ENCODE measurements at places on chromosomes 11 and 22. TPM values are rescaled to one million over a fixed set of nuclear protein-coding genes. Genes with fewer than 3 reads are reported as not detected.

DNA sequence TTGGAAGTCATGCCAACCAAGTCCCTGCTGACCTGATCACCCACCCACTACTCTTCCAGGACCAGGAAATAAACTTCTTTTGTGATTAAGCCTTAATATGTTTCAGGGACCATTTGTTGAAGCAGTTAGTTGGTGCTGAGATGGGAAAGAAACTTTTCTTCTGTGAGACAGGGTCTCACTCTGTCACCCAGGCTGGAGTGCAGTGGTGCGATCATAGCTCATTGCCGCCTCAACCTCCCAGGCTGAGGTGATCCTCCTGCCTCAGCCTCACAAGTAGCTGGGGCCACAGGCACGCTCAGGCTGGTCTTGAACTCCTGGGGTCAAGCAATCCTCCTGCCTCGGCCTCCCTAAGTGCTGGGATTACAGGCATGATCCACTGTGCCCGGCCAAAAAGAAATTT is 10.6 kb downstream of the SUSD2 start:
- no peak overlapping the region for H3K4me3 ChIP-seq
- no peaks in the 10 kb centered on the region for H3K27me3 ChIP-seq
- H3K4me1 ChIP-seq, result peaks cover 23% of the 10 kb centered on the region
- DNase-seq, result no peak
- peaks cover 2% of the 10 kb centered on the region for H3K36me3 ChIP-seq
- no peak overlapping the region for H3K27ac ChIP-seq

DNA sequence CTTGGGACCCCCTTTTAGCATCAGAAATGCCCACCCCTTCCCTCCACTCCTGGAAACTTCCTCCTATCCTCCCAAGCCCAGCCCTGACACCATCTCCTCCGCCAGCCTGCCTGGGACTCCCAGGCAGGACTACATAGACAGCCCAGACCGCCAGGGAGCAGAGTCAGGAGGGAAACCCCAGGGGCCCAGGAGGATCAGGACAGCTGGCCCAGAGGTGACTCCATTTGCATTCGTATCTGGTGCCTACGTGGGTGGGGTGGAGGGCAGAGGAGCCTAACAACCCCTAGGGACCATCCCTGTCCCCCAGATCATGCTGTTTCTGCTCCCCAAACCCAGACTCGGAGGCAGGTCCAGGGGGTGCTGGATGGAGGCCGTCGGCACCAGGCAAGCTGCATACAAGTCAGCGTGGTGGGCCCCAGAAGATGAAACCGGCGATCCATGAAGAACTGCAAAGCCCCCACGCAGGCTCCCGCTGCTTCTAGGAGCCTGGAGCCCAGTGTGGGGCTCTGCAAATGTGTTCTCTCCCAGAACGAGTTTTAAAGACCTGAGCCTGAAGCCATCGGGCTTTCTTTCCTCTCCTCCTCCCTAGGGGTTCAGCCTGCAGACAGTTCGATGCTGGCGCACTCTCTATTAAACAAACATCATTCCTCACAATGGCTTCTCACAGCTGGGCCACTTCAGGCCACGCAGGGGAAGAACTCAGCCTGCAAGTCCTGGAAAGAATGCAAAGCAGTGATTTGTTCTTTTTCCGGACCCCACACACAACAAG is 1506.8 kb downstream of the BRD1 start:
- H3K27me3 ChIP-seq, result no peaks in the 10 kb centered on the region
- H3K36me3 ChIP-seq, result no peaks in the 10 kb centered on the region
- DNase-seq, result no peak
- H3K4me1 ChIP-seq, result no peaks in the 10 kb centered on the region

GRCh38 chr11:32149748-32150147 is 58.9 kb downstream of the RCN1 start:
- no peak overlapping the region for H3K4me3 ChIP-seq
- no peaks in the 10 kb centered on the region for H3K4me1 ChIP-seq
- H3K36me3 ChIP-seq, result no peaks in the 10 kb centered on the region
- no peak for DNase-seq

DNA sequence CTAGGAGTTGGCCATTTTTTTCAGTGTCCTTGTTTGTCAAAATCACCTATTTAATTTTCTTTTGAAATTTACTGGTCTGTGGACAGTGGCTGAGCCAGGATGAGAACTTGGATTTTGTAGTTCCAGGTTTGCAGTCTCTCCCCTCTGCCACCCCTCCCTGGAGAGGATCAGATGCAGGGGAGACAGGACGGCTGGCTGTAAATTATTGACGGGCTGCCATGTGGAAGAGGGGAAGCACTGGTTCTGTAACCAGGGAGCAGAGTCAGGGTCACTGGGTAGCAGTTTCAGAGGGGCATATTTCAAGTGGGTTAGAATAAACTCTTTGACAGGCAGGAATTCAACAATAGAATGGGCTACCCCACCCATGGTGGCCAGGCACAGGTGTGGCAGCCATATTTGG is 20.6 kb upstream of the YWHAH start:
- no peak overlapping the region for H3K27ac ChIP-seq
- H3K4me1 ChIP-seq, result peaks cover 12% of the 10 kb centered on the region
- DNase-seq, result no peak

DNA sequence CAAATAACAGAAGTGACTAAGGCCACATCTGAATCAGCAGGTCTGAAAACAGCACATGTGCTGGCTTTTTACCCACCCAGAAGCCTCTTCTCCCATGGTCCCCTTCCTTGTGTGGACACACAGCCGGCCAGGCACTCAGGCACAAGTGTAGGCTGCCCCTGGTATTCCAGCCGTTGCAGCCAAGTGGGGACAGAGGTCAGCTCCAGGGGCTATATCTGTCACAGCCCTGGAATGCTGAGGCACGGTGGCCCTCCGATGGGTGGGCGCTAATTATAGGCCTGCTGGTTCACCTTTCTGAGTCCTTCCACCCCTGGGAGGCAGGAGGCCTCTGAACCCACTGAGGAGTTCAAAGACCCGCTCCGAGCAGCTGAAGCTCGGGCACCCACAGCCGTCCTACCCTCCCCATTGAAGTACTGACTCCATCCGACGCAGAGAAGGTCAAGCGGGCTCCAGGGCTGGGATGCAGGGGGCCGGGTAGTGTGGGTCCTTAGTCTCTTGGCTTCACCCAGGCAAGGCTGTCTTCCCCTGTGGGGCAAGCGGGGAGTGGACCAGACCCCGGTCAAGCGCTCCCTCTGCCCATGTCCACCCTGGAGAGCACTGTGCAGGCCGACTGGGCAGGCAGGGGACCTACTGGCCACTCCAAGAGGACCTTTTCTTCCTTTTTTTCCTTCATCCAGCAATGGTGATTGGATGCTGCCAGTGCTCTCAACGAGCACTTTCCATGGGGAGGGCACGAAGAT is 14.3 kb downstream of the FGF3 start:
- H3K4me1 ChIP-seq, result no peaks in the 10 kb centered on the region
- H3K36me3 ChIP-seq, result no peaks in the 10 kb centered on the region
- no peak for DNase-seq

DNA sequence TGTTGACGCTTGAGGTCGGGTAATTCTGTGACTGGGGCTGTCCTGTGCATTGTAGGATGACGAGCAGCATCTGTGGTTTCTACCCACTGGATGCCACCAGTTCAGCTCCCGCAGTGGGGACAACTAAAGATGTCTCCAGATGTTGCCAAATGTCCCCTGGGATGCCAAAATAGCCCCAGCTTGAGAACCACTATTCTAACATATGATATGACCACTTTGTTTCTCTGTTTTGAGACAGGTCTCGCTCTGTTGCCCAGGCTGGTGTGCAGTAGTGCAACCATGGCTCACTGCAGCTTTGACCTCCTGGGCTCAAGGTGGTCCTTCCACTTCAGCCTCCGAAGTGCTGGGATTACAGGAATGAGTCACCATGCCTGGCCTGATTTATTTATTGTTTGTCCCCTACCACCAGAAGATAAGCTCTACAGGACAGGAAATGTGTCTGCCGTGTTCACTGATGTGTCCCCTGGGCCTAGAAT is 4.4 kb upstream of the MEN1 start:
- peaks cover under 1% of the 10 kb centered on the region for H3K36me3 ChIP-seq
- no peaks in the 10 kb centered on the region for H3K27me3 ChIP-seq
- no peak overlapping the region for H3K4me3 ChIP-seq
- H3K4me1 ChIP-seq, result peaks cover 13% of the 10 kb centered on the region
- no peak overlapping the region for H3K27ac ChIP-seq
- no peak for DNase-seq

- H3K27me3 ChIP-seq, result peaks cover 24% of the 10 kb centered on the region
- DNase-seq, result no peak
- no peak overlapping the region for H3K27ac ChIP-seq
- no peaks in the 10 kb centered on the region for H3K4me1 ChIP-seq
These were observed 9.7 kb downstream of the MMP3 start for GRCh38 chr11:102833731-102834130.

- H3K4me1 ChIP-seq, result no peaks in the 10 kb centered on the region
- no peak within 1 kb of the TSS for H3K4me3 ChIP-seq
- no peaks in the 10 kb centered on the region for H3K36me3 ChIP-seq
- H3K27me3 ChIP-seq, result peaks cover 21% of the 10 kb centered on the region
- no peak within 1 kb of the TSS for H3K27ac ChIP-seq
These were observed at the start of gene SCGB1D2 for GRCh38 chr11:62242021-62242420. SCGB1D2 (plus strand) TSS chr11:62242239; CDS start chr11:62242308, 69 bp downstream.

GRCh38 chr11:111819161-111819828 is 52.1 kb downstream of the ALG9 start:
- H3K36me3 ChIP-seq, result peaks cover 2% of the 10 kb centered on the region
- peaks cover 3% of the 10 kb centered on the region for H3K4me1 ChIP-seq
- DNase-seq, result no peak
- no peak overlapping the region for H3K4me3 ChIP-seq

GRCh38 chr11:62013537-62014476 is 46.4 kb upstream of the FTH1 start:
- no peaks in the 10 kb centered on the region for H3K27me3 ChIP-seq
- DNase-seq, result no peak
- no peaks in the 10 kb centered on the region for H3K36me3 ChIP-seq
- no peak overlapping the region for H3K27ac ChIP-seq

GRCh38 chr11:132638423-132638822 is 893.9 kb downstream of the OPCML start:
- no peak for DNase-seq
- H3K4me3 ChIP-seq, result no peak overlapping the region
- H3K4me1 ChIP-seq, result peaks cover 13% of the 10 kb centered on the region
- peaks cover 2% of the 10 kb centered on the region for H3K27me3 ChIP-seq
- H3K36me3 ChIP-seq, result no peaks in the 10 kb centered on the region

DNA sequence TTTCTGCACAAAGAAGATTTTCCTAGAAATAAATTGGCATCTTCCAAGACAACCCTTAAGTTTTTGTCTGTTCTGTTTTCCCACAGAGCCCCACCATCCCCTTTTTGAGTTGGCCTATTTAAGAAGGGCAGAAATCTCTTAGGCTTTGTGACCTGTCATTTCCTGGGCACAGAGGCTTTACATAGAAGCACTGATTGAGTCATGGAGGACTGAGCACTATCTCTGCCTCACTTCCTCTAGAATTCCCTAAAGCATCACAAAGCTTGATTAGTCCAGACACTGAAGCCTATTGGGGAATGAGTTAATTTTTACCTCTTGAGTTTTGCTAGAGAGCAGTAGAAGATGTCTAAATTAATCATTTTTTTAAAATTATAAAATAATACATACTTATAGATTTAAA is 25.4 kb downstream of the TRIM44 start:
- H3K27me3 ChIP-seq, result no peaks in the 10 kb centered on the region
- peaks cover 32% of the 10 kb centered on the region for H3K36me3 ChIP-seq
- no peaks in the 10 kb centered on the region for H3K4me1 ChIP-seq

DNA sequence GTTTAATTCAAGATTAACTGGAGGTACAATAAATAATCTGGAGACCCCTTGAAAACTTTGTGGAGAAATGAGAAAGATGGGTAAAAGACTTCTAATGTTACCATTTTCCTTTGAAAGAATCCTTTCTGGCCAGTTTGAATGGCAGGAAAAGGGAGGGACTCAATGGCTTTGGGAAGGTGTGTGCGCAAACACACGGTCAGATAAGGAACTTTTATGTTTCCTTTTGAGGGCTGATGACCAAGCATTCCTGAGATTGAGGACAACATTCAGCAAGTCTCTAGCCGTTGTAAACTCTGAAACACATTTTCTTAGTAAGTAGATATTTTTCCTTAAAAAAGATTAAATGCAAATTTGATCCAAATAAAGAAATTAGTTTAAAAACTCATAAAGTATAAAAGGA is 909.7 kb upstream of the TENM4 start:
- no peaks in the 10 kb centered on the region for H3K36me3 ChIP-seq
- no peaks in the 10 kb centered on the region for H3K4me1 ChIP-seq
- no peak for DNase-seq
- no peak overlapping the region for H3K4me3 ChIP-seq

GRCh38 chr11:82927264-82927880 is 25.8 kb downstream of the DDIAS start:
- no peaks in the 10 kb centered on the region for H3K27me3 ChIP-seq
- no peak overlapping the region for H3K4me3 ChIP-seq
- H3K36me3 ChIP-seq, result peaks cover 38% of the 10 kb centered on the region

DNA sequence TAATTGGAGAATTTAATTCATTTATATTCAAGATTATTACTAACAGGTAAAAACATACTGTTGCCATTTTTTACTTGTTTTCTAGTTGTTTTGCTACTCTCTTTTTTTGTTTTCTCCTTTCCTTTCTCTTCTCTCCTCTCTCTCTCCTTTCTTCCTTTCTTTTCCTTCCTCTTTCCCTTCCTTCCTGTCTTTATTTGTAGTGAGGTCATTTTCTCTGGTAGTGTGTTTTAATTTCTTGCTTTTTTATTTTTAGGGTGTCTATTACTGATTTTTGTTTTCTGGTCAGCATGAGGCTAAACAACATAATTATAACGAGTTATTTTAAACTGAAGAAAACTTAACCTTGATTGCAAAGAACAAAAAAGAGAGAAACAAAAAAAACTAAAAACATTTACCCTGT is 112.4 kb upstream of the SERPIND1 start:
- H3K27me3 ChIP-seq, result peaks cover 51% of the 10 kb centered on the region
- H3K27ac ChIP-seq, result no peak overlapping the region
- no peak for DNase-seq
- no peak overlapping the region for H3K4me3 ChIP-seq

DNA sequence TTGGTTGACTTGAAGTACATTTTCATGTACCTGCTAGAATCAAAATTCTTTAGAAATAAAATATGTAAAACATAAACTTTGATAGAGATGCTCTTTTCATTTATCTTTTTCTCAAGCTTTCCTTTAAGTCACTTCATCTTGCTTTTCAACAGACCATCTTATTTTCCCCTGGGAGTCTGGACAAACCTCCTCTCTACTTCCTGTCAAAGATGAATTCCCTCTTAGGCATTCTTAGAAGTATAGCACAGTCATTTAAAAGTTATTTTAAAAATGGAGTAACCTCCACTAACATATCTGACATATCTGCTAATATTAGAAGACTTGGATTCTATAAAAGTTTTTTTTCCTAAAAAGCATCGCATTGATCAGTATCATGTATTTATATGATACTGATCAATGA is 84.8 kb upstream of the PAX6 start:
- no peaks in the 10 kb centered on the region for H3K36me3 ChIP-seq
- H3K4me1 ChIP-seq, result no peaks in the 10 kb centered on the region
- H3K27me3 ChIP-seq, result no peaks in the 10 kb centered on the region
- no peak overlapping the region for H3K4me3 ChIP-seq
- no peak for DNase-seq

Gene HPX
- not detected for total RNA-seq

Gene PLAAT5
- total RNA-seq, result 0.11 TPM

Gene SLC22A25
- not detected for total RNA-seq

Gene EHF
- total RNA-seq, result not detected

Gene VSIG10L2
- not detected for total RNA-seq

Gene JAML
- 144 TPM for total RNA-seq
